RCC 7860 (cell line): ENCODE measurements at places on chromosomes 7 and 10.
A peak's percentile ranks its signal among the peaks of the same experiment; 100 is the strongest.

- no peak for DNase-seq
Measured at GRCh38 chr10:12397147-12397896, 48.0 kb downstream of the CAMK1D start.

GRCh38 chr7:157703534-157704195, 366.9 kb downstream of the DNAJB6 start:
- DNase-seq, result no peak

- DNase-seq, result no peak
Measured at GRCh38 chr7:99106411-99106810, 37.5 kb downstream of the SMURF1 start.

DNA sequence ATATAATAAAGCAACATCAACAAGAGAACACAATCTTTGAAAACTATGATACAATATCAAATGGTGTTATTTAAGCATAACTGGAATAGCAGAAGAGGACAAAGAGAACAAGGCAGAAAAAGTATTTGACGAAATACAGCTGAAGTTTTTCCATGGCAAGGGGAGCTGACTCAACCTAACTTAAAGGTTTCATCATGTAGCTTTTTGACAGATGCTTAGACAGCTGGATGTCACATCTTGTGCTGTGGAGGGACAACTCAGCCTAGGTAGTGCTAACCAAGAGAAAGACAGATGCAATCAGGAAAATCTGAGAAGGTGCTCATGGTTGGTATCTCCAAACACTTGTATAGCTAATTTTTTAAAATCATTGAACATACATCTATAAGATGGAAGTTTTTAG, 208.2 kb downstream of the TFEC start:
- DNase-seq, result no peak

GRCh38 chr7:80981405-80981804, 62.6 kb upstream of the SEMA3C start:
- no peak for DNase-seq

GRCh38 chr7:47091141-47091540, 490.8 kb downstream of the TNS3 start:
- DNase-seq, result peak; percentile 69

DNA sequence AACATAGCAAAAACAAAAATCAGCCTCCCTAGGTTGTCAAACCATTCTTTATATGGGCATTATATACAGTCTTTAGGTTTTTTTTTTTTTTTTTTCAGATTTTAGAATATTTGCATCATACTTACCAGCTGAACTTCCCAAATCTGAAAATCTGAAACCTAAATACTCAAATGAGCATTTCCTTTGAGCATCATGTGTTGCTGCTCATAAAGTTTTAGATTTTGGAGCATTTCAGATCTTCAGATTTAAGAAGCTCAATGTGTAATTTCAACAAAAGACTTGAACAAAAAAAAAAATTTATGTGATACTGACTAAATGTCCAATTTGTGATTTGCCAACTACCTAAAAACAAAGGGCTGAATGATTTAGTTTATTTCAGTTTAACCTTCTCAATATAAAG, 13.6 kb downstream of the FAM3C start:
- no peak for DNase-seq

DNA sequence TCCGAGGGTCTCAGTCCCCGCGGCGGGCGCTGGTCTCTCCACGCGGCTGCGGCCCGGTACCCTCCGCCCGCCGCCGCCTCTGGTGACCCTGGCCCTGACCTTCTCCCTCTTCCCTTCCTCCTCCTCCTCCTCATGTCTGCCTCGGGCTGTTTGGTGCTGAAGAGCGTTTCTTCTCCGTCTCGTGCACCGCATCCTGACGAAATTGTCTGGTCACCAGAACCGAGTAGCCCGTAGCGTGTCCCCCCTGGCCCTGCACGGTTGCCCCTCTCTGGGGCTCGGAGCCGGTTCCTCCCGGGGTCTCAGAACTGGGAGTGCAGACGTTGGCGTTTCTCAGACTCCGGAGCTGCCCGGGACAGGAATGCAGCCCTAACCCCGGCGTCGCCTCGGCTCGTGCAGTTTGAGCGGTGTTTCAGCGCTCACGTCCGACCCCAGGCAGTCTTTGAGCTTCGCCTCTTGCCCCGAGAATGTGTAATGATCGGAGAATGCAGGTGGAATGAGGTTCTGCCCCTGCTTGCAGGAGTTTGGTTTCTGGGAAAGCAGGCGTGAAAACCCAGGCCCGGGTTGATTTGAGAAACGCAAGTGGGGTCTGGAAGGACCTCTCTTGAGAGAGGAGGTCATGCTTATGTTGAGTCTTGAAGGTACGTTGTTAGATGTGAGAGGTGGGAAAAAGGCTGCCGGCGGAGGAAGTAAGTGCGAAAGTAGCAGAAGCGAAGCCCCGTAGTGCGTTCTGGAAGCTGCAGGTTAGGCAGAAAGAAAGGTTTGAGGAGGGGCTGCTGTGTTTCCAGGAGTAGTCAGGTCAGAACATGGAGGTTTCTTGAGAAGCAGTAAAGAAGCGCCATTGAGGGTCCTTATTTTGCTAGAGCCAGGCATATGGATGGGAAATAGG, 743 bp downstream of the RBM17 start:
- no peak for DNase-seq

GRCh38 chr10:30825022-30825421, 195.5 kb upstream of the LYZL2 start:
- DNase-seq, result no peak

DNA sequence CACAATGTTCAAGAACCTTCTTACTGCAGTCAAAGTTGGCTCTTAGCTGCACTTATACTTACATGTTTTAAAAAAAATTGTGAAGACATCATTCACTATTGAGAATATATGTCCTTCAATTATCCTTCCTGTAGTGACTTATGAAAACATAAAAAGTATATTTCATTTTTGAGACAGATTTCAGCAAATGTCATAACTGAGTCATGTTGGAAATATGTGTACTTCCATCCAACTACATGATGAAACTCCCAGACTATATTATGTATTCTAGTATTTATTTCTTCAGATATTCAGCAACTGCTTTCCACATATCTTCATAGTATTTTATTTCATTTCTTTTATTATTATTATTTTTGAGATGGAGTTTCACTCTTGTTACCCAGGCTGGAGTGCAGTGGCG, 160.2 kb downstream of the ARHGAP12 start:
- peak; percentile 21 for DNase-seq

- DNase-seq, result no peak
Measured at GRCh38 chr7:87628780-87629569, 777 bp downstream of the RUNDC3B start.

DNA sequence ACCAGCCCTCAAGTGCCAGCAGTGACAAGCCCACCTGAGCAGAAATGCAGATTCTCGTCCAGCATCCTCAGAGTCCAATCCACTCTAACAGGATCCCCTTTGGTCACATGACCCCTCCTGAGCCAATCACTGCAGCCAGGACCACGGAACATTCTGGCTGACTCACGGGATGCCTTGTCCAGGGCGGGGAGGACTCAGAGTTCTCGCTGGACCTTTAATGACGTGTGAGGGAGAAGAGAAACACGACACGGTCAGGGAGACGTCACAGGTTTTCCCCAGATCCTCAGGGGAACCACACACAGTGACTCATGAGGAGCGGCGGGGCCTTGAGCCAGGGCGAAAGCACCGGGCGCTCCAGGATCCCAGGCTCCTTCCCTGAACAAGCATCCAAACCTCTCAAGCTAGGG, 155.7 kb downstream of the PTPRN2 start:
- peak; percentile 63 for DNase-seq

DNA sequence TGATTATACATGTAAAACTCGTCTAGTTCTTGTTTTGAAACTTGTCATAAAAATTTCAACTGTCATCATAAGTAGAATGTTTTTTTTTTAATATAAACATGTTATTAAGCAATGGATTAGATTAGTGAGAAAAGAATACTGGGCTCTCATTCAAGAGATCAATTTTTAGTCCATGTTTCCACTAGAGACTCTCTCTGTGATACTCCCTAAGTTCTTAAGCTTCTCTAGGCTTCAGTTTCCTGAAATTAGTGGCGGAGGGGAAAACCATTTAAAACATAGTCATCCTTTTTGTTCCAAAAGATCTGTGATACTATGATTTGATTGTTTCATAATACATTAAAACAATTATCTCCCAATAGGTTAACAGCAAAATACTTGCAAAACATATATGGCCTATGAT, 142.2 kb downstream of the AGMO start:
- DNase-seq, result no peak

DNA sequence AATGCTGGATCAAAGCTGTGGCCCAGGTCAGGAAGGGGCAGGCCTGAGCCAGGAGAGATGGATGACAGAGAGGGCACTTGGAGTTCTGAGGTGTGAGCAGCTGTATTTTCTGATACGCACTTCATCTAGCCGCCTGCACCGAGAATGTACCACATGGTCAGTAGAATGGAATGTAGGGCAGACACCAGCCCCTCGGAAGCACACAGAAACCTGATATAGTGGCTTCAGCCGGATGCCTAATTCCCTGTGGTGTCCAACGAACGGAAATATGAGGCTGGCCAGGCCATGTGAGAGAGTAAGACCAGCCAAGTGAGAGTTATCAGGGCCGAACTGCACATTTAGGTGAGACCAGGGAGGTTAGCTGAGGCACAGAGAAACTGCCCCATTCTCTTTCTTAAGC, 46.7 kb upstream of the PLCE1 start:
- no peak for DNase-seq

DNA sequence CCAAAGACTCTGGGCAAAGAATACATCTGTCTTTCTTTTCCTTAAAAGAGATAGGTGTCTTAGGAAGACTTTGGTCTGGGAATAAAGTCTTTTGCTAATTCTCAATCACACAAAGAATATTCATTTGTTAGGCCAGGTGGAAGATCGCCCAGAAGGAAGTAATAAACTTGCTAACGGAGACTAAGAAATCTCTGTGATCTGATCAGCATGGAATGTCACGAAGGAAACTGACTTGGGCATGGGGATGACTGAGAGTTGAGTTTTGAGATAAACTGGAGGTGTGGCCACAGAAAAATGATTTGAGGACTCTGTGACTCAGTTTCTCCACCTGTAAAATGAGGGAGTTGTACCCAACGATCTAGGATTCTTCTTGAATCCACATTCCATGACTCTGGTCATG, 161.1 kb upstream of the SVIL start:
- no peak for DNase-seq

DNA sequence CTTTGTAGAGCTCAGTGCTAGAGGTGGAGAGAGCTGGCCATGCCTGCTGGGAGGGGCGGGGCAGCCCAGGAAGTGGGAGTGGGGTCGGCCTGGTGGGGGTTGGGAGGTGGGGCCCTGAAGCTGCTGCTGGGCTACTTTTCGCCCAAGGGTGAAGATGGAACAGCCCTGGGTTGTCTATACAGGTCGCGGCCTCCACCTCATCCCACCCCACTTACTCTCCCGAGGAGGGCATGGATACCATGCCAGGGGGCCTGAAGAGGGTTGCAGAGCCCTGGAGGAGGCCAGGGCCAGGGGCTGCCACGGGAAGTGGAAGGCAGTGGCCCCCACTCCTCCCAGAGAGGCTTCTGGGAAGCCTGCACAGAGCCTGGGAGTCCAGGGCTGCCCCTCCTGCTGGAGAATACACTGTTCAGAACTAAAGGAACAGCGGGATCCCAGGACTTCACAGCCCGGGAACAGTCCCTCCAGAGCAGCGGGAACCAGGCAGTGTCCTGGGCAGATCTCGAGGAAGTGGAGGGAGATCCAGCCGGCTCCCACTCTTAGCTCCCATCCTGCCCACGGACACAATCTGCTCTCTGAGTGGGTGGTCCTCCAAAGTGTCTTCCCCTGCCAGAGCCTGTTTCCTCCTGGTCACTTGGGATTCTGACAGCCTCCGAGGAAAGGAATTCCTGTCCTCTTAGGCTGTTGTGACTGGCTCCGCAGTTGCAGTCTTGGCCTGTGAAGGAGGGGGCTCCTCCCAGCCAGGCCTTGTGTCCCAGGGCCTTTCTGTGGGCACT, 23.5 kb downstream of the MAT1A start:
- DNase-seq, result no peak

GRCh38 chr10:103451091-103451813, 918 bp downstream of the CALHM2 start:
- DNase-seq, result no peak

GRCh38 chr7:19139706-19140327, 5.4 kb downstream of the FERD3L start:
- DNase-seq, result no peak

- DNase-seq, result no peak
Measured at GRCh38 chr10:3647074-3647473, 137.9 kb downstream of the KLF6 start.

- no peak for DNase-seq
Measured at GRCh38 chr7:77661816-77662215, 34.4 kb upstream of the RSBN1L start.

- DNase-seq, result no peak
Measured at GRCh38 chr7:149689291-149689721, 84.1 kb downstream of the ZNF467 start.

DNA sequence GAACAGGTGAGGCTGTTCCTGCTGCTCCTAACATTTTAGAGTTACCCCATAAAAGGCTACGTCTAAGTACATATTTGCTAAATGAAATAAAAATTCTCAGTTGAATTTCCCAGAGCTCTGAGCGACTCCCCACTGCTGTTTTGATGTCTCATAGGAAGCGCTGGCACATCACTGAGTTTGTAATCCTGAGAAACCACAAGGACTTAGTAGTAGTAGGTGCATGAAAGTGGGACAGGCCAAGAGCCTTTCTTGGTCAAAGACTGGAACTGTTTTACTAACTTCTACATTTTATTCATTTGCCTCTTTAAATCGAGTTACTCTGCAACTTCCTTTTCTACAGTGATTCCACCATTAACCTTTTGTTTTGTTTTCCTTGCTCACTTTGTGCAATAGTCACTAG, 85.9 kb downstream of the XPNPEP1 start:
- DNase-seq, result no peak

DNA sequence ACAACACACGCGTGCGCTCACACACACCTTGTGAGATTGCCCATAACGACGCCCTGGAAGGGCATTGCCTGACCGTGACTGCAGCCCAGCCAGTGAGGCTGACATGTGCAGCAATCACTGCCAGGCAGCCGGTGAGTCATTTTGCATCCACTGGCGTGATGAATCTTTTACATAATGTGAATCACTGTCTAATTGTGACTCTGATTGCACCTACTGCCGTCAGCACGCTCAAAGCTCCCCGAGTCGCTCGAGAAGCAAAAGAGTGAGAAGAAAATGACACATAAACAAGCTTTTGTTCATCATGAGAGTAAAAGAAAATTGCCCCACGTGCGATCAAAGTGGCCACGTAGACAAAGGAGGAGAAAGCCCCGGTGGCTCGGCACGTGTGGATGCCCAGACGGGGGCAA, 117.4 kb upstream of the PFKP start:
- DNase-seq, result peak; percentile 78

DNA sequence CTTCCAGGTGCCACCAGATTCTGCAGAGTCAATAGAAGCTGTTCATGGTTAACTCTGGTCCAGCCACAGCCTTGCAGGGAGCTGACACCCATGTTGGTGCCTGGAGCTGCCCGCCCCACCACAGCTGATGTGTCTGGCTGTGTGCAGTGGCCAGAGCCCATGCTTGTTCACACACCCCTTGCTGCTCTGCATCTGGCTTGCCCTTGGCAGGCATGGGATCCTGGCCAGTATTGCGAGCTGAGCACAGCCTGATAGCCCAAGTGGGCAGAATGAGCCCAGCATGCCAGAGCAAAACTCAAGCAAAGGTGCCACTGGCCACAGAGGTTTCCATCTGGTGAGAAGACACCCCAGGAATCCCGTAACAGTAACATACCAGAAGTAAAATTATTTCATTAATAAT, 843.6 kb downstream of the SORCS1 start:
- DNase-seq, result no peak
